ENCODE measurements at places on chromosomes 11 and 22.

- no peak for DNase-seq
Measured at GRCh38 chr11:128575174-128575960, 12.0 kb downstream of the ETS1 start.

DNA sequence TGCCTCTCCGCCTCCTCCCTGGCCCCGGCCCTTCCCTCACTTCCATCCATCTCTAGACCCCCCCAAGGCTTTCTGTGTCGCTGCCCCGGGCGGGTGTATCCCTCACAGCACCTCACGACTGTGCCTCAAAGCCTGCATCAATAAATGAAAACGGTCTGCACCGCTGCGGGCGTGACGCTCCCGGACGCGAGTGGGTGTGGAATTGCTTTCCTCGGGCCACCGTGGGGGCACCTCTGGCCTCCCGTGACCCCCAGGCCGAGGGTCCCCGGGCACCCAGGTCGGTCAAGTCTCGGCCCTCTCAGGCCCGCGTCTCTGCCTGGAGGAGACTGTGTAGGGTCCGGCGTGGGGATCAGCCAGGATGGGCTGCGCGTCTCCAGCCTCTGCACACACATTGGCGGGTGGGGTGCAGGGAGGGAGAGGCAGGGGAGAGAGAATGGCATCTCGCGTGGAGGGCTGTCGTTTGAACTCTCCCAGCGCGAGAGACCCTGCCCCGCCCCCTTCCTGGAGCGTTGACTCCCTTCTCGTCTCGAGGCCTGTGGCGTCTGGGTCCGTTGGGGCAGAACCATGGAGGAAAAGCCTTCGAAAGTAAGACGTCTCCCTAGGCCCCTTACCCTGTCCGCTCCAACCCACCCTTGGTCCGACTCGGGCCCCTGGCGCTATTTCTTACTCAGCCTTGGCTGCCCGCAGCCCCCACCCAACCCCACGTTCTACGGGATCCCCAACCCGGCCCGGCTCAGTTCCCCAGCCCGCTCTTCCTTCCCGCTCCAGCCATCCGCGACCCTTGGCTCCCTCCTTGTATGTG is at the start of gene CATSPERZ:
Gene CATSPERZ (plus strand): TSS at position 512 of the 802 bp plus-strand sequence. CDS start 53 bp downstream, at position 565.
- DNase-seq = no peak

DNA sequence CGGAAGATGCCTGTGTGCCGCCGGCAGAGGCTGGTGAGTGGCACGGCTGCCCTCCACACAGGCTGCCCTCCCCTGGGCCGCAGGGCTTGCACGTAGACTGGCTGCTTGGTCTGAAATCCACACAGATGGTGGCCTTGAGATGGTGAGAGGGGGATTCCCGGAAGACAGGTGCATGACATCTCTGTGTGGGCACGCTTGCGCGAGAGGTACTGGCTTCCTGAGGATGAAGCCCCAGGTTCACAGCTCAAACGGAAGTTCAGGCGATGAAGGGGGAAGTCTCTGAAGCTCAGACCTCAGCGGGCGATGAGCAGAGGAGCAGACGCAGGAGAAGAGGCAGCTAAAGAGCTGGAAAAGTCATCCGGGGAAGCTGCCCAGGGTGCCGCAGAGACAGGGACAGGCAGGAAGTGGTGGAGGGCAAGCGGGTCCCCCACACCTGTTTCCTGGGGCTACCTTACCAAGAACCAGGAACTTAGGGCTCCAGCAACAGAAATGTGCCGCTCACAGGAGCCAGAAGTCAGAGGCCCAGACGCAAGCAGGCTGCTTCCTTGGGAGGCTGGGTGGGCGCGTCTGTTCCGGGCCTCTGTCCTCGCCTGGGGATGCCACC is 7.2 kb downstream of the CRELD2 start:
- DNase-seq = peak; percentile 40

GRCh38 chr11:63888170-63889086 is 28.5 kb downstream of the RCOR2 start:
- peak; percentile 35 for DNase-seq

- DNase-seq = no peak
Measured at GRCh38 chr22:21080435-21081137, 34.8 kb downstream of the LRRC74B start.

DNA sequence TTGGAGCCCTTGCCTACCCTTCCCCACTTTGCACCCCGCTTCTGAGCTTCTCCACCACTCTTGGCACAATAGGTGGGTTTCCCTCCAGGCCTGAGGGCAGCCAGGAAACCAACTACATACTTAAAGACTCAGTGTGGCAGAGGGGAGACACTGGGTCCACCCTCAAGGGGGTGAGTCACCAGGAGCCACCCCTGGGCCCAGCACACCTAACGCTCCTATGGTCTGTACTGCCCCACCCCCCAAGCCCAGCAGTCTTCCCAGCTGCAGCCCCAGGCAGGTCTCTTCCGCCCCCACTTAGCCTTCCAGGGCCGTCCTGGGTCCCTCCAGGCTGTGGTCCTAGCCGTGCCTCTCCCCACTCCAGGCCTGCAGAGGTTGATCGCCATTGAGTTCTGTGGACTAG is 3.2 kb upstream of the TMPRSS13 start:
- no peak for DNase-seq

- DNase-seq = no peak
Measured at GRCh38 chr11:21121991-21122390, 452.6 kb downstream of the NELL1 start.

- no peak for DNase-seq
Measured at GRCh38 chr11:76657187-76658170, 13.1 kb downstream of the LRRC32 start.

DNA sequence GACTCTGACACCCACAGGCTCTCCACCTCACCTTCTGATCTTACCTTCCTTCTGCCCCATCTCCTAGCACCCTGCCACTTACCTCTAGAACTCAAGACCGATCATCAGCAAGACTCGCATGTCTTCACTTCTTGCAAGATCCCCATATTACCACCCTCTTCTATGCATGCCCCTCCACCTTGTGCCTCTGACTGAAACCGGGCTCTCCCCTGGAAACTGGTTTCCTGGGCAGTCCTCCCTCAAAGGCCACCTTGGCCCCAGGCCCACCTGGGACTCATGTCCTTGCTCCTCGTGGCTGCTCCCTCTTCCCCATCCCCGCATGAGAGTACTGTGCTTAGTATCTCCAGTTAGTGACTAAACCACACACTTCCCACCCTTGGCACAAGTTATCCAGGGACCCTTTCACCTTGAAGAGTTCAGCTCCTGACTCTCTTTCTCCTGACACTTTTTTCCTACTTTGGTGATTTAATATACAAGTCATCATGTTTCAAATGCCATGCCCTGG is 136.7 kb downstream of the SPATA19 start:
- DNase-seq = no peak

- DNase-seq = no peak
Measured at GRCh38 chr11:15333407-15333806, 218.7 kb downstream of the INSC start.

DNA sequence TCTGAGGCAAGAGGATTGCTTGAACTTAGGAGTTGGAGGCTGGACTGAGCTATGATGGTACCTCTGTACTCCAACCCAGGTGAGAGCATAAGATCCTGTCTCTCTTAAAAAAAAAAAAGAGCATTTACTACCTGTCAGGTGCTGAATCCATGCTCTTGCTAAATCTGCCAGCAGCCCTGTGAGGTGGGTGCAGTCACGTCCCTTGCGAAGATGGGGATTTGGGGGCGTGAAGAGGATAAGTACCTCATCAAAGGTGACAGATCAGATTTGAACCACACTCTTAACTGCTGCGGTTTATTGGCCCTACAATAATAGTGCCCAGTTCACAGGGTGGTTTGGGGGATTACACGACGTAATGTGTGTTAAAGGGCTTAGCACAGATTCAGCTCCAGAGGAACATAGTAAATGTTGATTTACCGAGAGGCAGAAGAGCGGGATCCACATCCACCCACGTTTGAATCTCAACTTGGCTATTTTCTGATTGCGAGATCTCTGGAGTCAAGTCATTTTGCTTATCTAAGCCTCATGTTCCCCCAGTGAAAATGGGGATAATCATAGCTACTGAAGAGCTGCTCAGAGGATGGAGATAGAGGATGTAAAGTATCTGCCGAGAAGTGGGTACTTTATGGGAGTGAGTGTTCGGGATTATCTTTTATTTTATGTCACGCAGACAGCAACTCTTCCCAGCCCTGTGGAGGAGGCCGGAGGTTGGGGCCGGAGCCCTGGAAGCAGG is 28.1 kb upstream of the LRRC10B start:
- DNase-seq = no peak

GRCh38 chr11:90491466-90491865 is 268.6 kb upstream of the CHORDC1 start:
- no peak for DNase-seq

- no peak for DNase-seq
Measured at GRCh38 chr22:29729161-29729560, 9.4 kb downstream of the CABP7 start.

GRCh38 chr22:28600546-28601143 is 79.0 kb downstream of the TTC28 start:
- no peak for DNase-seq

DNA sequence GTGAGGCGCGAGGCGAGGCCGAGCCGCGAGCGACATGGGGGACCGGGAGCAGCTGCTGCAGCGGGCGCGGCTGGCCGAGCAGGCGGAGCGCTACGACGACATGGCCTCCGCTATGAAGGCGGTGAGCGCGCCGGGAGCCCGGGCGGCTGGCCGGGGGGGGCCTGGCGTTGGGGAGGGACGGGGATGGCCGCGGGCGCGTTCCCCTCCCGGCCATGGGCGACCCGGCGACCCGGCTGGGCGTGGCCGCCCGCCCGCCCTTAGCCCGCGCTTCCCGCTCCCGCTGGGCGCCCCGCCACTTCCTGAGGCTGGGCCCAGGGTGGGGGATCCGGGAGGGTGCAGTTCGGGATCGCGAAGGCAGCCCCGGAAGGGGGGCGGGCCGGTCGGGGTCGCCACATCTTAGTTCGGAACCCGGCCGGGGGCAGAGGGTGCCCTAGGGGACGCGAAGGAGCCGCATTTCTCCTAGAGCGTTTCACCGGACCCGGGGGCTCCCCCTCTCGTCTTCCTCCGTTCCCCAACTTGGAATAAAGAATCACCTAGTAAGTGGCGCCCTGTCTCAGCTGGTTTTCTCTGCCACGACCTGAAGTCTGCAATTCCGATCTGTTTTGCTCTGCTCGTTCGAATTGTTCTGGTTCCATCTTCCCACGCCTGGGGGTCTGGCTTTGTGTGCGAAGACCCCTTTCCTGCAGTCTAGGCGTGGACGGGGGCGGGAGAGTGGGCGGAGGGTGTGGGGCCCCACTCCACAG is 536 bp downstream of the YWHAH start:
- DNase-seq = peak; percentile 24

DNA sequence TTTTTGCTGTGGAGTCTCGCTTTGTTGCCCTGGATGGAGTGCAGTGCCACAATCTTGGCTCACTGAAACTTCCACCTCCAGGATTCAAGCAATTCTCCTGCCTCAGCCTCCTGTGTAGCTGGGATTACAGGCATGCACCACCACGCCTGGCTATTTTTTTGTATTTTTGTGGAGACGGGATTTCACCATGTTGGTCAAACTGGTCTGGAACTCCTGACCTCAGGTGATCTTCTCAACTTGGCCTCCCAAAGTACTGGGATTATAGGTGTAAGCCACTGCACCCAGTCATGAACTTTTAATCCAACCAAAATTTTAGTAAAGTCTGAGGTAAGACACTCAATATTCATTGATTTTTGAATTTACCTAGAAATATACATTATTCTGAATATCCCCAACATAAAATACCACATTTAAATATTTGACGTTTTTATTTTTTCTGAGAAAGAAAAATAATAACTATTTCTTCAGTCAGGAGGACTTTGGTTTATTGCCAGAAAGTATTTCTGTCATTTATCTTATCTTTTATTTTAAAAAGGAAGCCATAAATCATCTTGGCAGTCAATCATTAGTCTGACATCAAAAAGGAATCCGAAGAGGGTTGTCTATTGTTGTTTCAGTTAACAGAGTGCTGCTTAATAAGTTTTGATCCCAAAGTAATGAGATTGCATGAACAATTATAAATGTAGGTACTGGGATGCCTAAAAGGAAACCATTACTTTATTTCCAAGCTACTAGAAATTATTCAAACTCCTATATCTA is 102.2 kb upstream of the GRIA4 start:
- DNase-seq = no peak

DNA sequence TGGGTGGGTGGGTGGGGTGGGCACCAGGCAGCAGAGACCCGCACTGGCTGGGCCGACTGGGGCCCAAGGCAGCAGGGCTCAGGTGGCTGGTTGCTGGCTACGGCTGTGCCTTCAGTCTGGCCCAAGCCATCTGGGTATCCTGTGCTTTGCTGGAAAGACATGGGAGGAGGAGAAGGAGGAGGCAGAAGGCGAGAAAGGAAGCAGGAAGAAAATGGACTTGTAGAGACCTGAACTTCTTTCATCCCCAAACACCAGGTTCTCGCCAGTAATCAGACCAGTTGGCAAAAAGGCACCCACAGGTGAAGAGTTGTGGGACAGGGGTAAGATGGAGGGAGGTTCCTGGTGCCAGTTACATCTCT is 78.8 kb downstream of the IGLL1 start:
- DNase-seq = no peak

- no peak for DNase-seq
Measured at GRCh38 chr11:44573333-44573732, 7.9 kb downstream of the CD82 start.

GRCh38 chr22:34841911-34842310 is 224.0 kb upstream of the ISX start:
- no peak for DNase-seq

GRCh38 chr11:44992181-44992582 is 41.5 kb upstream of the TP53I11 start:
- DNase-seq = no peak

- no peak for DNase-seq
Measured at GRCh38 chr11:352456-353031, 16.8 kb upstream of the B4GALNT4 start.

- DNase-seq = no peak
Measured at GRCh38 chr11:88701816-88702215, 364.0 kb downstream of the GRM5 start.

- no peak for DNase-seq
Measured at GRCh38 chr11:130066338-130066737, 3.4 kb upstream of the APLP2 start.

DNA sequence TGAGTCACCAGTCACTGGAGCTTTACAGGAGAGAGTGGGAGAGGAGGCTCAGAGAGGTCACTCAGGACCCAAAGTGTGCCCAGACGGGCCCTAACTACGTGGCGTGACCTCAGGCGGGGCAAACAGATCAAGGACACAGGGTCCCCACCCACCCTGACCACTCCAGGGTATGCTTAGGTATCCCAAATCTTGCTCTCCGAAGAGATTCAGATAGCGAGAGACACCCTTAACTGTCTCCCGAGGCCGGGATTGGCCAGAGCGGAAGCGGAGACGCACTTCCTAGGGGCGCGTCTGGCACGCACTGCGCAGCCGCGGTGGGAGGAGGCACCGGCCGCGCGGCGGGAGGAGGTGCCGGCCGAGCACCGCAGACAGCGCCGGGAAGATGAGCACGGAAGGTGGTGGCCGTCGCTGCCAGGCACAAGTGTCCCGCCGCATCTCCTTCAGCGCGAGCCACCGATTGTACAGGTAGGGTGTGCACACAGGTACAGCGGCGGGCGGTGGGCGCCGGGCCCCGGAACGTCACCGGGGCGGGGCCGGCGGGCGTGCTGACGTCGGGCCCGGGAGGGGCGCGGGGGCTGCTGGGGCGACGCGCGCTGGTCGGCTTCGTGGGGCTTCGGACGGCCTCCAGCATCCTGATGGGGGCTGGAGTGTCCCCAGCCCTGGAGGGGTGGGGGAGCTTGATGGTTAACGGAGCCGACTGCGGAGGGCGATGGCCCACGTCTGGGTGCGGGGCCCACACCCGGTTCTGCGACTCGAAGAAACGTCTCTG is at the start of gene PTS:
Gene PTS (plus strand): TSS at position 367 of the 769 bp plus-strand sequence. CDS start 16 bp downstream, at position 383.
- peak; percentile 68 for DNase-seq

GRCh38 chr11:121578251-121578976 is 125.6 kb upstream of the SORL1-AS1 start:
- DNase-seq = no peak

- DNase-seq = no peak
Measured at GRCh38 chr11:69640995-69641581, at the start of gene CCND1. Gene CCND1 (plus strand): TSS chr11:69641156. CDS start chr11:69641314, 158 bp downstream.

- no peak for DNase-seq
Measured at GRCh38 chr11:83222499-83222898, 29.0 kb downstream of the ANKRD42 start.

Data from stimulated activated CD4-positive, alpha-beta T cell treated with anti-CD3 and anti-CD28 coated beads, Interleukin-12 subunit alpha, Interleukin-12 subunit beta, amount 100 ng/mL, for 24 hours (primary cell).